ENCODE measurements at places on chromosomes 13 and 19. TPM values are rescaled to one million over a fixed set of nuclear protein-coding genes. Genes with fewer than 3 reads are reported as not detected.

DNA sequence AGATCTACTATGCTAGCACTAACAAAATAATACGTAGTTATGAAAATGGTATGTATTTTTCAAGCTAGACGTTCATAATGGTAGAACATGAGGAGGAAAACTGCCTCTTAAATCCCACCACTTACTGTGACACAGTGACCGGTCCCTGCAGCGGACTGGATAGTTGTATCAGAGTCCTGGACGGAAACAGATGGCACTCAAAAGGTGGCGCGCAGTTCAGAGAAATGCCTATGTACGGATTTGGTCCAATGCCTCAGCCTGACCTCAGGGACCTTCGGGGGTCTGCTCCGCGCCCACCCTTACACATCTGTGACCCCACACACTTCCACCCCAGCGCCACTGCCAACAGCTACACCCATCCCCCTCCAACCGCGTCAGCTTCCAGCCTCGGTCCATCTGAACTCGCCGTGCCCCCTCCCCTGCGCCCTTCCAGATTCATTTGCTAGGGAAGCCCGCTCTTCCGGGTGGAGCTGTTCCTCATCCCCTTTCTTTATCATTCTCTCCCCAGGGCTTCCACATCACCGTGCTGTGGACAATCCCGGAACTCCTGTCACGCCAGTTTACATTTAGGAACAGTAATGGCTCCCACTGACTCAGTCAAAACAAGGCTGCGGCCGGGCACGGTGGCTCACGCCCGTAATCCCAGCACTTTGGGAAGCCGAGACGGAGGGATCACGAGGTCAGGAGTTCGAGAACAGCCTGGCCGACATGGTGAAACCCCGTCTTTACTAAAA lies 792 bp upstream of the LENG8 start:
- DNase-seq = peak; percentile 58

- DNase-seq = no peak
Measured at GRCh38 chr13:25232937-25233515, 54.3 kb downstream of the MTMR6 start.

DNA sequence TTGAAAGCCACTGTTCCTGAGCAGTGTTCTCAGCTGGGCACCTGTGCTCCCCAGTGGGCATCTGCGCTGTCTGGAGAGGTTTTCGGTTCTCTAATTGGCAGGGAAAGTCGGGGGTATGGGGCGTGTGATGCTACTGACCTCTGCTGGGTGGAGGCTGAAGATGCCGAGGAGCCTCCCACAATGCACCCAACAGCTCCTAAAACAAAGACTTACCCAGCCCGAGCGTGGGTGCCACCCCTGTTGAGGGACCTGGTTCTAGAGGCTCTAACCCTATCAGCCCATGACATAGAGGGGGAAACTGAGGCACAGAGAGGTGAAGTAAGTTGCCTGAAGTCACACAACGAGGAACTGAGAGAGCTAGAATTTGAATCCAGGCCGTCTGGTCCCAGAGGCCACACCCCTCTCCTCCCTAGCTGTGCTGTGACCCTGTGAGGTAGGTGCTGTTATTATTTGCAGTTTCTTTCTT lies 2.3 kb downstream of the SPACA4 start:
- peak; percentile 81 for DNase-seq

GRCh38 chr13:99425485-99426341 lies 75.6 kb upstream of the TM9SF2 start:
- DNase-seq = peak; percentile 24

Gene MYADM
- total RNA-seq = 116 TPM

Gene ZNF574
- 35.6 TPM for total RNA-seq

GRCh38 chr13:74062933-74063332 lies 71.3 kb downstream of the KLF12 start:
- no peak for DNase-seq

DNA sequence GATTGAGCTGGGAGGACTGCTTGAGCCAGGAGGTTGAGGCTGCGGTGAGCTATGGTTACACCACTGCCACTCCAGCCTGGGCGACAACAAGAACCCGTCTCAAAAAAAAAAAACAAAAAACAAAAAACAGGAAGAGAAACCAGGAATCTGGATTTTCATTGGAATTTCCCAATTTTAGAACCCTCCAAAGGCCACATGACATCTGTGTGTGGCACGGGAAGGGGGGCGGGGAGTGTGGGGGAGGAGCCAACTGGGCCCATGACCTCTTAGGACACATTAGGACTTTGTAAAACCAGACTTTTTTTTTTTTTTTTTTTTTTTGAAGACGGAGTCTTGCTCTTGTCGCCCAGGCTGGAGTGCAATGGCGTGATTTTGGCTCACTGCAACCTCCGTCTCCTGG lies 21.2 kb upstream of the MYDGF start:
- no peak for DNase-seq

Gene ADGRE2
- 1.4 TPM for total RNA-seq

DNA sequence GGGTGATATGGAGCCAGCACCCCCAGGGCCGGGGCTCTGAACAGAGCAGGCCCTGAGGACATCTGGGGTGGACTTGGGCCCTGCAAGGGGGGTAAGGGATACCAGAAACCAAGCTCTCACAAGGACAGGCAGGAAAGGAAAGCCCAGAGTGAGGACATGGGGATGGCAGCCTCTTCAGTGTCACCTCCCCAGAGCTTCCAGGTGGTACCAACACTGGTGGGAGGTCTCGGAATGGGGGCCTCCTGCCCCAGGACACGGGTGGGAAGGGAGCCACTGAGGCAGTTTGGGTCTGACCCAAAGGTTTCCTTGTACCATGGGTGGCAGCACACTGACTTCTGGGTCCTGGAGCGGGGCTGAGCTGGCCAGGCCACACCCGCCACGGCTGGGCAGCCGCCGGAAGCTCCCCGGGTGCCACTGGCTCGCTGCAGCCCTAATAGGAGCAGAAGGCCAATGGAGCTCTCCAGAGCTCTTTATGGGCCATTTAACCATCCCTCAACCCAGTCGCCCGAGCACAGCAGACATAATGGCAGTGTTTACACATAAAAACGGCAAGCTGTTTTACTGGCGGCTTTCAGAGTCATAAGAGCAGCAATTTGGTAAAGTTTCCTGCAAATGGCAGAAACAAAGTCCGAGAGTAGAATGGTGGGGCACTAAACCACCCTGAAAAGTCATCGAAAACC lies 59.3 kb downstream of the PEPD start:
- peak; percentile 16 for DNase-seq

Gene CCDC159
- total RNA-seq = 5.8 TPM

Gene WDR88
- total RNA-seq = not detected

Gene PHLDB3
- total RNA-seq = 6.7 TPM

- no peak for DNase-seq
Measured at GRCh38 chr19:10110972-10111317, 548 bp upstream of the P2RY11 start.

DNA sequence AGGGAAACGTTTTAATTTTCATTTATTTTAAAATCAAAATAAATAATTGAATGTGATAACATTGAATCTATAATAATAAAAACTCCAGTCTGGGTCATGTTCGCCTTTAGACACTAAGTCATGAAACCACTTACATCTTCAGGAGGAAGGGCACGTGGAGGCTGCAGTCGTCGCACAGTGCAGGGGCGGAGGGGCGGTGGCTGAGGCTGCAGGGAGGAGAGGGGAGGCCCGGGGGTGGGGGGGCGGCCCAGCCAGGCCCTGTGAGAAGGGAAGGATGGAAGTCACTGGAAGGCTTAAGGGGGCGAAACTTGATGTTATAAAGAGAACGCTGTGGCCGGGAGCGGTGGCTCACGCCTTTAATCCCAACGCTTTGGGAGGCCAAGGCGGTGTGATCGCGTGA lies 14.9 kb upstream of the LATS2 start:
- DNase-seq = peak; percentile 52

Measured in H9 (cell line).